ENCODE measurements at places on chromosomes 16 and 17. TPM values are rescaled to one million over a fixed set of nuclear protein-coding genes. Genes with fewer than 3 reads are reported as not detected.

- H3K4me3 ChIP-seq = no peak overlapping the region
- peaks cover 3% of the 10 kb centered on the region for H3K4me1 ChIP-seq
- DNase-seq = no peak
- no peaks in the 10 kb centered on the region for H3K27me3 ChIP-seq
- peaks cover 50% of the 10 kb centered on the region for H3K36me3 ChIP-seq
Observed at GRCh38 chr17:78425429-78425828, 47.0 kb downstream of the PGS1 start.

- no peak for DNase-seq
- no peak overlapping the region for H3K27ac ChIP-seq
- no peaks in the 10 kb centered on the region for H3K4me1 ChIP-seq
- H3K27me3 ChIP-seq = no peaks in the 10 kb centered on the region
- H3K4me3 ChIP-seq = no peak overlapping the region
Observed at GRCh38 chr16:66484453-66485213, 57.5 kb downstream of the BEAN1 start.

GRCh38 chr17:67244431-67245072, 444 bp downstream of the HELZ start:
- no peak for DNase-seq
- peak overlapping the region; percentile 92 for H3K4me3 ChIP-seq
- H3K36me3 ChIP-seq = peaks cover 20% of the 10 kb centered on the region
- H3K27ac ChIP-seq = peak overlapping the region; percentile 36
- peaks cover 3% of the 10 kb centered on the region for H3K4me1 ChIP-seq
- H3K27me3 ChIP-seq = no peaks in the 10 kb centered on the region

Gene BEAN1
- total RNA-seq = not detected

Gene REXO5
- total RNA-seq = 4.3 TPM

Gene HS3ST4
- 3.9 TPM for total RNA-seq

GRCh38 chr17:36943250-36944191, 5.2 kb upstream of the AATF start:
- H3K4me3 ChIP-seq = peak overlapping the region; percentile 99
- H3K4me1 ChIP-seq = peaks cover 46% of the 10 kb centered on the region
- peak; percentile 81 for DNase-seq
- peaks cover 44% of the 10 kb centered on the region for H3K36me3 ChIP-seq
- peaks cover 82% of the 10 kb centered on the region for H3K27me3 ChIP-seq

Gene ST6GALNAC1
- total RNA-seq = not detected

Gene ANKRD40CL
- total RNA-seq = not detected

- H3K27me3 ChIP-seq = no peaks in the 10 kb centered on the region
- peaks cover 54% of the 10 kb centered on the region for H3K36me3 ChIP-seq
- no peak overlapping the region for H3K27ac ChIP-seq
- no peak for DNase-seq
- H3K4me1 ChIP-seq = no peaks in the 10 kb centered on the region
Observed at GRCh38 chr17:32211671-32212070, 54.0 kb upstream of the RHBDL3 start.

DNA sequence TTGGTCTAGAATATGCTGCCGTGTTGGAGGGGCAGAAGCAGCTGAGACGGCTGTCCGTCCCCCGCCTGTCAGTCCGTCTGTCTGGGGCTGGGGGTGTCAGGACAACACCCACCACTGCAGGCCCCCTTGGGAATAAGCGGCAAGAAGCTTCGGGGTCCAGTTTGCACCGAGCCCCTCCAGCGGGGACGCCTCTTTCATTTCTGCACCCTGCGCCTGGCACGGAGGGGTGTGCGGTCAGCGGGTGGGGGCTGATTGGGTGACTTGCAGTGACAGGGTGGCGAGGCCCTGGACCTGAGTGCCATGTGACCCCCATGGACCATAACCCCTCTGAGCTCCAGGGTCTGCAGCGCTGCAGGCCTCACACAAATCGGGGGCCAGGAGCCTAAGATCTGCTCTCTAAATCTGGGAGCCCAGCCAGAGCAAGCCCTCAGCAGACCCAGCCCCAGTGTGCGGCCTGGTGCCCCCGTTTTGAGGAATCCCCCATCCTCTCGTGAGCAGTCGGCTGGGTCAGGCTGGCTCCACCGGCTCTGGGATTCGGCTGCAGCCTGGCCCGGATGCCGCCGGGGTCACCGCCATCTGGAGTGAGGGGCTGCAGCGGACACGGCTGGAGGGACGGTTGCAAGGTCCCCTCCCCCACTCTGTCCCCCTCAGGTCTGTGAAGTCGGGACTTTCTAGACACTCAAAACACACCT, 8.3 kb downstream of the CBFA2T3 start:
- no peaks in the 10 kb centered on the region for H3K36me3 ChIP-seq
- H3K4me3 ChIP-seq = no peak overlapping the region
- DNase-seq = no peak
- H3K27ac ChIP-seq = no peak overlapping the region
- no peaks in the 10 kb centered on the region for H3K27me3 ChIP-seq

- peaks cover 53% of the 10 kb centered on the region for H3K36me3 ChIP-seq
- no peak overlapping the region for H3K4me3 ChIP-seq
- no peak for DNase-seq
- H3K27me3 ChIP-seq = no peaks in the 10 kb centered on the region
Observed at GRCh38 chr17:44473367-44473766, 29.8 kb downstream of the GPATCH8 start.

Gene TTYH2
- 1.6 TPM for total RNA-seq

GRCh38 chr17:63823659-63824331, 3.4 kb upstream of the PSMC5 start:
- H3K4me3 ChIP-seq = no peak overlapping the region
- DNase-seq = no peak
- H3K4me1 ChIP-seq = no peaks in the 10 kb centered on the region
- H3K27ac ChIP-seq = no peak overlapping the region

DNA sequence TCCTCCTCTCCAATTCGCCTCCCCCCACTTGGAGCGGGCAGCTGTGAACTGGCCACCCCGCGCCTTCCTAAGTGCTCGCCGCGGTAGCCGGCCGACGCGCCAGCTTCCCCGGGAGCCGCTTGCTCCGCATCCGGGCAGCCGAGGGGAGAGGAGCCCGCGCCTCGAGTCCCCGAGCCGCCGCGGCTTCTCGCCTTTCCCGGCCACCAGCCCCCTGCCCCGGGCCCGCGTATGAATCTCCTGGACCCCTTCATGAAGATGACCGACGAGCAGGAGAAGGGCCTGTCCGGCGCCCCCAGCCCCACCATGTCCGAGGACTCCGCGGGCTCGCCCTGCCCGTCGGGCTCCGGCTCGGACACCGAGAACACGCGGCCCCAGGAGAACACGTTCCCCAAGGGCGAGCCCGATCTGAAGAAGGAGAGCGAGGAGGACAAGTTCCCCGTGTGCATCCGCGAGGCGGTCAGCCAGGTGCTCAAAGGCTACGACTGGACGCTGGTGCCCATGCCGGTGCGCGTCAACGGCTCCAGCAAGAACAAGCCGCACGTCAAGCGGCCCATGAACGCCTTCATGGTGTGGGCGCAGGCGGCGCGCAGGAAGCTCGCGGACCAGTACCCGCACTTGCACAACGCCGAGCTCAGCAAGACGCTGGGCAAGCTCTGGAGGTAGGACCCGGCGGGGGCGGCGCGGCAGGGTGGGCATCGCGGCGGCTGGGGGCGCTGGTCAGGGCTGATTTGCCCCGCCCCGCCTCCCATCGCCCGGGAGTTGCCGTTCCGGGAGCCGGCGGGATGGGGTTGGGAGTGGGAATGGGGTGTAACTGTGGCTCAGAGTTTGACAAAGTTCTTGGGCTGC, 567 bp downstream of the SOX9 start:
- H3K27ac ChIP-seq = peak overlapping the region; percentile 29
- H3K4me3 ChIP-seq = peak overlapping the region; percentile 79
- peaks cover 9% of the 10 kb centered on the region for H3K4me1 ChIP-seq
- H3K36me3 ChIP-seq = no peaks in the 10 kb centered on the region
- H3K27me3 ChIP-seq = peaks cover 84% of the 10 kb centered on the region
- DNase-seq = peak; percentile 90

- H3K4me1 ChIP-seq = no peaks in the 10 kb centered on the region
- peaks cover 31% of the 10 kb centered on the region for H3K36me3 ChIP-seq
- no peaks in the 10 kb centered on the region for H3K27me3 ChIP-seq
- DNase-seq = no peak
- no peak overlapping the region for H3K27ac ChIP-seq
- H3K4me3 ChIP-seq = no peak overlapping the region
Observed at GRCh38 chr17:39485555-39485954, 24.3 kb downstream of the CDK12 start.

- no peaks in the 10 kb centered on the region for H3K36me3 ChIP-seq
- peaks cover 9% of the 10 kb centered on the region for H3K4me1 ChIP-seq
- peak overlapping the region; percentile 71 for H3K27ac ChIP-seq
- H3K4me3 ChIP-seq = no peak overlapping the region
Observed at GRCh38 chr16:17070882-17071592, 399.7 kb downstream of the XYLT1 start.

- H3K4me1 ChIP-seq = peaks cover 8% of the 10 kb centered on the region
- H3K27ac ChIP-seq = no peak overlapping the region
- H3K4me3 ChIP-seq = peak overlapping the region; percentile 24
- H3K27me3 ChIP-seq = peaks cover 59% of the 10 kb centered on the region
- H3K36me3 ChIP-seq = no peaks in the 10 kb centered on the region
- peak; percentile 92 for DNase-seq
Observed at GRCh38 chr17:49224198-49224996, 6.2 kb downstream of the PHOSPHO1 start.

GRCh38 chr17:82014432-82014831, 8.2 kb downstream of the CENPX start:
- no peak for DNase-seq
- peaks cover 7% of the 10 kb centered on the region for H3K36me3 ChIP-seq
- H3K4me1 ChIP-seq = no peaks in the 10 kb centered on the region
- H3K27ac ChIP-seq = no peak overlapping the region
- no peak overlapping the region for H3K4me3 ChIP-seq

Gene ZFP3
- total RNA-seq = not detected

DNA sequence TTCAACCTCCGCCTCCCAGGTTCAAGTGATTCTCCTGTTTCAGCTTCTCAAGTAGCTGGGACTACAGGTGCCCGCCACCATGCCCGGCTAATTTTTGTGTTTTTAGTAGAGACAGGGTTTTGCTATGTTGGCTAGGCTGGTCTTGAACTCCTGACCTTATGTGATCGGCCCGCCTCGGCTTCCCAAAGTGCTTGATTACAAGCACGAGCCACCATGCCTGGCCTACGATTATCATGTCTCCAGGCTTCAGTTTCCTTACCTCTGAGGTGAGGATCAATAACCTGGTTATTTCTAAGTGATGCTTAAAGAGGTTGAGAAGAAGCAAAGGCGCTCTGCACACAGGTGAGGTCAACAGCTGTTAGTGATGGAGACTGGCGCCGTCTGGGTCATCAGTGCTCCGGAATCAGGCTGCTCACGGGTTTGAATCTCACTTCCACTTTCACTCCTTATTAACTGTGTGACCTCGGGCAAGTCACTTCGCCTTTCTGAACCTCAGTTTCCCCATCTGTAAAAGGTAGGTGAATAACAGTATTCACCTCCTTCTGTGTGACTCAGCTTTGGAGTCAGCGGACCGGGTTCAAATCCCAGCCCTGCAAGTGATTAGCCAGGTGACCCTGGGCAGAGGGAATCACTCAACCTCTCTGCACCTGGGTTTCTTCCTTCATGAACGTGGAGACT, 745 bp upstream of the ABCC1 start:
- no peaks in the 10 kb centered on the region for H3K4me1 ChIP-seq
- H3K27me3 ChIP-seq = no peaks in the 10 kb centered on the region
- no peak overlapping the region for H3K27ac ChIP-seq

- H3K27me3 ChIP-seq = no peaks in the 10 kb centered on the region
- DNase-seq = no peak
- peaks cover 15% of the 10 kb centered on the region for H3K36me3 ChIP-seq
- no peak overlapping the region for H3K4me3 ChIP-seq
- no peak overlapping the region for H3K27ac ChIP-seq
Observed at GRCh38 chr17:8274816-8275215, 13.7 kb upstream of the RANGRF start.

- no peak for DNase-seq
- peaks cover 47% of the 10 kb centered on the region for H3K27me3 ChIP-seq
- no peaks in the 10 kb centered on the region for H3K36me3 ChIP-seq
- H3K4me3 ChIP-seq = no peak overlapping the region
- no peaks in the 10 kb centered on the region for H3K4me1 ChIP-seq
- no peak overlapping the region for H3K27ac ChIP-seq
Observed at GRCh38 chr16:53370827-53371226, 63.4 kb upstream of the RBL2 start.

DNA sequence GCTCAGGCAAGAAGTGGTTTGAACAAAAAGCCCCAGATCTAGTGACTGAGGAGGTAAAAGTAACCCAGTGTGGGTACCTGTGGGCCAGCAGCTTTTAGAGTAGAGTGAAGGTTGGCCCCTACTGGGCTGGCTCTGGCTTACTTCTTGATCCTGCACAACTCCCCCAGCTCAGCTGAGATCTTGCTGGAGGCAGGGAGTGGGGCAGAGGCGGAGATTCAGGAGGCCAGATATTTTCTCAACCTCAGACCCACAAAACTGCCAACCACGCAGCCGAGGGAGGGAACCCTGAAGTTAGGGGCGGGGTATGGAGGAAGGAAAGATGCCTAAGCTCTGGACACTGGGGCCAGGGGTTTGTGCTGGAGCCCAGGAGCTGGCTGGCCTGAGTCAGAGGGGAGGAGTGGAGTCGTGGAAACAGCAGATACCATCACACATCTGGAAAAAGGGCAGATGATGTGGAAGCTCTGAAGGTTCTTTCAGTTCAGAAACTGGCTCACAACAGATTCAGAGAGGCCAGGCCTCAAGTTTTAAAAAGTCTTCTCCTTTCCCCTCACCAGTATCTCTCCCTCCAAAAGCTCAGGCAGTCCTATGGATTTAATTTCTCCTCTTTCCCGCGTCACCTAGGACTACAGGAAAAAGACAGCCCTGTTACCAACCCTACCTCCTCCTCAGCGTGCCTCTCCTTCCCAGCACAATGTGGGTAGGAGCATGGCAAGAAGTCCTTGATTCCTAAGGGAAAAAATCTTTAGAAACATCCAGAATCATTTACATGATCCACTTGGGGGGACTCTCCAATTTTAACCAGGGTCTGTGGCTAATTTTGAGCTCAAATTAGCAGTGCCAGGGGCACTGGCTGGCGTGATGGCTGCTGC, 48.1 kb downstream of the MYO18A start:
- no peaks in the 10 kb centered on the region for H3K27me3 ChIP-seq
- no peak overlapping the region for H3K4me3 ChIP-seq
- DNase-seq = no peak

Gene CACNA1H
- total RNA-seq = 45.0 TPM

- no peaks in the 10 kb centered on the region for H3K4me1 ChIP-seq
- no peaks in the 10 kb centered on the region for H3K27me3 ChIP-seq
- no peak overlapping the region for H3K27ac ChIP-seq
- no peak overlapping the region for H3K4me3 ChIP-seq
- H3K36me3 ChIP-seq = no peaks in the 10 kb centered on the region
Observed at GRCh38 chr16:20364051-20364450, 11.5 kb upstream of the UMOD start.

GRCh38 chr16:4410335-4411075, 5.9 kb downstream of the CORO7 start:
- no peak for DNase-seq
- H3K4me1 ChIP-seq = no peaks in the 10 kb centered on the region
- H3K4me3 ChIP-seq = no peak overlapping the region

- no peak overlapping the region for H3K4me3 ChIP-seq
- H3K27ac ChIP-seq = no peak overlapping the region
- DNase-seq = no peak
- H3K27me3 ChIP-seq = no peaks in the 10 kb centered on the region
- no peaks in the 10 kb centered on the region for H3K36me3 ChIP-seq
Observed at GRCh38 chr16:72939247-72939646, 108.7 kb downstream of the ZFHX3 start.

Gene BHLHA9
- 0.62 TPM for total RNA-seq
